Hindlimb muscle (tissue), 1 donor: ENCODE measurements at places on chromosomes 6 and 20. TPM values are rescaled to one million over a fixed set of nuclear protein-coding genes. Genes with fewer than 3 reads are reported as not detected.

The GLYATL3 gene
- not detected for polyA plus RNA-seq

The TTK gene
- polyA plus RNA-seq = 5.7 TPM

The SLC35D3 gene
- not detected for polyA plus RNA-seq

The RIN2 gene
- 32.0 TPM for polyA plus RNA-seq

The MYMX gene
- 20.5 TPM for polyA plus RNA-seq

The FNDC1 gene
- 124 TPM for polyA plus RNA-seq

The PRND gene
- polyA plus RNA-seq = 51.9 TPM

The B3GALT4 gene
- polyA plus RNA-seq = 2.2 TPM

The NKAIN4 gene
- 53.5 TPM for polyA plus RNA-seq

The TSPO2 gene
- 0.93 TPM for polyA plus RNA-seq

The RHAG gene
- polyA plus RNA-seq = 1.7 TPM

The RBPJL gene
- not detected for polyA plus RNA-seq

The C6orf136 gene
- 15.5 TPM for polyA plus RNA-seq

The NMBR gene
- polyA plus RNA-seq = 0.14 TPM

The ZKSCAN3 gene
- 7.7 TPM for polyA plus RNA-seq

The RWDD2A gene
- 2.8 TPM for polyA plus RNA-seq

The FKBP1C gene
- 1.9 TPM for polyA plus RNA-seq

DNA sequence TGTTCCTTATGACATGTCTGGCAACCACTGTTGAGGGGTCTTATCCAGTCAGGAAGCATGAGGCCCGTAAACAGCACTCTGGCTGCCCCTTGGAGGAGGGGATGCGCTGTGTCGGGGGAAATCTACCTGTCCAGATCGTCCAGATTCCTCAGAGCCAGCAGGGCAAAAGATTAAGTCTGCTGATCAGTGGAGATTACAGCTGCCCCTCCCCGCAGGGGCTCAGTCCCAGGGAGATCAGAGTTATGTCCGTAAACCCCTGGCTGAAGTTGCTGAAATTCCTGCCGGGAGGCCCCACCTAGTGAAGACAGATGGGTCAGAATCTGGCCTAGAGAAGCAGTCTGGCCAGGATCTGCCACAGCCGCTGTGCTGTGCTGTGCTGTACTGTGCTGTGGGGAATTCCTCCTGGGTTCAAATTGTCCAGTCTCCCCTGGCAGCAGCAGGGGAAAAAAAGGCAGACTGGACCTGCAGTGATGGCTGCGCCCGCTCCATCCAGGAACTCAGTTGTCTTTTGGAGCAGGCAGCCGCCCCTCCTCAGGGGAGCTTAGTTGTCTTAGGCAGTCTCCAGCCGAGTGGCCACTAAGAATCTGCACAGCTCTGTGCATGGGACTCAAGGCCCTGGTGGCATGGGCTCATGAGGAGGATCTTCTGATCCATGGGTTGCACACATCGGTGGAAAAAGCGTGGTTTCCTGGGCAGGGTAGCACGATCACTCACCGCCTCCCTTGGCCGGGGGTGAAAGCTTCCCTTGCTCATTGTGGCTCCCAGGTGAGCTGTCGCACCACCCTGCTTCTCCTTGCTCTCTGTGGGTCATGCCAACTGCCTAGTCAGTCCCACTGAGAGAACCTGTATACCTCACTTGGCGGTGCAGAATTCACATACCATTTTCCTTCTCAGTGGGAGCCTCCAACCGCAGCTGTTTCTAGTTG, 1368.8 kb upstream of the ADGRB3 start:
- DNase-seq = no peak

GRCh38 chr20:701401-702129, 26.0 kb upstream of the SCRT2 start:
- no peak for DNase-seq

GRCh38 chr20:48291896-48292295, 506.6 kb upstream of the SULF2 start:
- no peak for DNase-seq

- no peak for DNase-seq
Measured at GRCh38 chr6:35391240-35391968, 49.0 kb downstream of the PPARD start.

GRCh38 chr6:148657048-148657447, 89.8 kb upstream of the UST start:
- DNase-seq = no peak

DNA sequence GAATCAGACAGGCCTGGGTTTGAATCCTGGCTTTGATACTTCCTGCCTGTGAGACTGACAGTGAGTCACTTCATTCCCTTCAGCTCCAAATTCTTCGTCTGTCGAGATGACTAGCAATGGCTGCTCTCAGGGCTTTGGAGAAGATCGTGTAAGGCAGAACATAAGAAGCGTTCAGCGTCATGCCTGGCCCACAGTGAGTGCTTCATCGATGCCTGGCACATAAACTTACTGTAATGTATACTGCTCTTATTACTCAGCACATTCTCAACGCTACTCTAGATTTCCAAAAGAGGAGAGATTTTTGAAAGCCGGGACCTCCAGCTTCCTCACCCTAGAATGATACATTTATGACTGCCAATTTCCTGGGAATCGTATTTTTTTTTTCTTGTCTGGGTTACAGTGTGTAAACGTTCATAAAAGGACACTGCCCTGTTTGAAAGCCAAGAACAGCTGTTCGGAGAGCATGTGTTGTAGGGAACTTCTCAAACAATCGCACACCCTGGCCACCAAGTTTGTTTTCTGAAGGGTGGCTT, 16.2 kb upstream of the BCAS1 start:
- no peak for DNase-seq

- DNase-seq = peak; percentile 80
Measured at GRCh38 chr20:23050847-23051627, 1.6 kb upstream of the THBD start.

DNA sequence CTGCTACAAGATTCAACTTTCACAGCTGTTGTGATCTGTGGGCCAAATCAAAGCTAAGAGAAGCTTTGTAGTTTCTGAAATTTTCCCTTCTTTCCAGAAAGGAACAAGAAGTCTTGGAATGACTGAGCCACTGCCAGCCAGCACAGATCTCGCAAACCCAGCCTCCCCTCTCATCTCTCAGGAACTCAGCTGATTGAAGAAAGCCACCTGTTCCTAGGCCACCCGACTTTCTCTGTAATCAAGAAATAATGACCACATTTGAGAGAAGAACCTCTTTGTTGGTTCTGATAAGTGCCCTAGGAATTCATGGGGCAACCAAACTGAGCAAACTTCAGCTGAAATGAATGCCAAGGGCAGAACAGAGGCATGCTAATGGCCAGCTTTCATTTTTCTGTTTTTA, 61.7 kb downstream of the HDGFL1 start:
- no peak for DNase-seq

GRCh38 chr6:130129762-130130246, 92.9 kb downstream of the SAMD3 start:
- DNase-seq = no peak

GRCh38 chr6:107870381-107870780, 46.3 kb upstream of the SCML4 start:
- no peak for DNase-seq

GRCh38 chr6:98325366-98325765, 509.0 kb upstream of the POU3F2 start:
- DNase-seq = no peak

GRCh38 chr20:25346349-25346748, 44.3 kb downstream of the ABHD12 start:
- DNase-seq = no peak

- DNase-seq = no peak
Measured at GRCh38 chr6:52617087-52617486, 40.2 kb upstream of the TRAM2 start.

DNA sequence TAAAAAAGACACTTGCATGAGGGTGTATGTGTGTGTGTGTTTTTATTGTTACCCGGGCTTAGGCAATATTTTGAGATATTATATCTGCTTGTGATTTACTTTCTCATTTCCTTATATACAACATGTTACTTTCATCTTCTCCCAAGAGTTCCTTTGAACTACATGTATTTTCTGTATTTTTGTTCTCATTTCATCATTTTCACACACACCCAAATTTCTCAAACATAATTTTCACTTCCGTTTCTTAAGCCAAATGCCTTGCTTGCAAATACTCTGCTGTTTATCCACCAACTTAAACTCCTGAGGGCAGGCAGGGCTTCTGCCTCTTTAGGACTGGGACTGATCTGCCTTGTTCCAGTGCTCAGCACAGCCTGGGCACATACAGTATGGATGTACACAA, 69.3 kb upstream of the FYN start:
- DNase-seq = no peak

GRCh38 chr6:126848119-126848518, 270.4 kb upstream of the RSPO3 start:
- no peak for DNase-seq

- DNase-seq = no peak
Measured at GRCh38 chr20:24388828-24389380, 80.5 kb upstream of the SYNDIG1 start.

DNA sequence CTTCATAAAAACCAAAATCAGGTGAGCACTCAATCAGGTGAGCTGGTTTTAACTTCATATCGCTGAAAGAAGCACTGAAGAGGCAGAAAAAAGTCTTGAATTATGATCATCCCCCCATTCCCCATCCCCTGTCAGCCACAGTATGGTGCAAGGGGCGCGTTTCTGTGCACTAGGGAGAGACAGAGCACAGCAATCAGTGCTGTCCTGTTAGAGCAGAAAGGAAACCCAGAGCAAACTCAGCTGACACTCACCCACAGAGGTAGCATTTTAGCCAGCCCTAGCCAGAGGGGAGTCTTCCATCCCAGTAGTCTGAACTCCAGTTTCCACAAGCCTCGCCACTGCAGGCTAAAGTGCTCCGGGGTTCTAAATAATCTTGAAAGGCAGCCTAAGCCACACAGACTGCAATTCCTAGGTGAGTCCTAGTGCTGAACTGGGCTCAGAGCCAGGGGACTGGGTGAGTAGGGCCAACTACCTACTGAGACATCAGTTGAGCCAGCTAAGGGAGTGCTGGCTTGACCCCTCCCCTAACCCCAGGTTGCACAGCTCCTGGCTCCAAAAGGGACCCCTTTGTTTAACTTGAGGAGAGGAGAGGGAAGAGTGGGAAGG, 1352.6 kb upstream of the GJE1 start:
- no peak for DNase-seq

DNA sequence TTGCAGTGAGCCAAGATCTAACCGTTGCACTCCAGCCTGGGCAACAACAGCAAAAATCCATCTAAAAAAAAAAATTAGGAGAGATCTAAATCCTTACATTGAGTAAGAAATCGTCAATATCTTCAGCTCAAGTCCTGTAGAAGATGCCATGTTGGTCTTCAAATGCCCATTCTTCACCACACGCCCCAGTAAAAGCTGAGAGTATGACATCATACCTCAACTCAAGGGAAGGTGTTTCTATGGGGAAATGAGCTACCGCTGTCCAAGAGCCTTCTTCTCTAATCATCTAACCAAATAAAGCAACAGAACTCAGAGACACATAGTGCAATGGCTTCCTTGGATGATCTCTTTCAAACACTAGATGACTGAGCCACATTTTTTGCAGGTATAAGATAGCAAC, 2.5 kb upstream of the ZC3H12D start:
- no peak for DNase-seq

GRCh38 chr20:44896583-44896982, 11.1 kb downstream of the YWHAB start:
- no peak for DNase-seq

DNA sequence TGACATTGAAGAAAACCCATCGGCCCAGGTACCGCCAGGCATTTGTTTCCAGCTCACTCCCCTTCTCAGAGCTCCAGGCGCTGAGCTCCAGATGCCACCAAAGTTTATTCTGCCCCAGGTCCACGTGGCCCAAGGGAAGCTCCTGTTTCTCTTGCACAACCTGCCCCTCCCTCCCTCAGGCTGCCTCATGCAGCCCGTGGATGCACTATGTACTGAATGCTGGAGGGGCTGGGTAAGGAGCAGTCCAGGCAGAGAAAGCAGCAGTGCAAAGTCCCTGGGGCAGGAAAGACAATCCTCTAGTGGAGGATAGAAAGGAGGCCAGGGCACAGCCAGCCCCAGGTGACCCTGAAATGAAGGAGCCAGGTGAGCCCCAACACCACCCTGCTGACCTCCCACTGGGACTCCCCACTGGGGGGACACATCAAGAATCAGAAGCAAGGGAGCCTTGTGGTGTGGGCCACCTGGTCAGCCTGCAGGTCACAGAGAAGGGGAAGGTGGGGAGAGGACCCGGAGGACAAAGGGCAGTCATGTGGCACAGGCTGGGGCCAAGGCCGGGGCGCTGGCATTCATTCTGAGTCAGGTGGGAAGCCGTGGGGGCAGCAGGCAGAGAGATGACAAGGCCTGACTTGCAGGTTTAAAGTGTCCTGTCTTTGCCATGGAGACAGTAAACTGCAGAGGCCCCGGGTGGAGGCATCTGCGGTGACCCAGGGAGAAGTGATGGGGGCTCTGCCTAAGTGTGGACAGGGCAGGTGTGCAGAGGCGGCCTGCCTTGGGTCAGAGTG, 230.1 kb downstream of the PREX1 start:
- no peak for DNase-seq

- no peak for DNase-seq
Measured at GRCh38 chr6:115091461-115091860, 748.6 kb upstream of the HS3ST5 start.

- DNase-seq = no peak
Measured at GRCh38 chr6:42269553-42269952, 51.9 kb upstream of the MRPS10 start.

- no peak for DNase-seq
Measured at GRCh38 chr6:169707772-169708171, 5.8 kb downstream of the C6orf120 start.

- DNase-seq = peak; percentile 43
Measured at GRCh38 chr6:82365016-82365795, 1.6 kb downstream of the TPBG start.

DNA sequence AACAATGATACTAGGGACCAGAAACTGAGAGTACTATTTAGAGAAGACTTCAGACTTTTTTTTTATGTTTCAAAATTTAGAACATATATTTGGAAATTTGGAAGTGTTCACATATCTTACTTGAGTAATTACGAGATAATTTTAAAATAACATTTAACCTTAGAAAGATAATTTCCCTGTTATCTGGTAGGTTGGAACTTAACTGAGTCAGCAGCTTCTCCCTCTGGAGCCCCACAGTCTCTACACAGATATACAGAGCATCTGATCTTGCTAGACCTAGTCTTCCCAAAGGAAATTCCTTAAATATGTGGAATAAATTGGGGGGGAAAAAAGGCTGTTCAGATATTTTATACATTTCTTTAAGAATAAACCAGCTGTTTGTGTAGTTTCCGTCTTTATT, 48.6 kb downstream of the TSPYL4 start:
- no peak for DNase-seq

- DNase-seq = no peak
Measured at GRCh38 chr6:148500402-148500801, 157.8 kb downstream of the SASH1 start.

GRCh38 chr6:167491438-167492099, 166.7 kb downstream of the TTLL2 start:
- DNase-seq = no peak

- no peak for DNase-seq
Measured at GRCh38 chr6:144400321-144400720, 115.2 kb downstream of the UTRN start.

DNA sequence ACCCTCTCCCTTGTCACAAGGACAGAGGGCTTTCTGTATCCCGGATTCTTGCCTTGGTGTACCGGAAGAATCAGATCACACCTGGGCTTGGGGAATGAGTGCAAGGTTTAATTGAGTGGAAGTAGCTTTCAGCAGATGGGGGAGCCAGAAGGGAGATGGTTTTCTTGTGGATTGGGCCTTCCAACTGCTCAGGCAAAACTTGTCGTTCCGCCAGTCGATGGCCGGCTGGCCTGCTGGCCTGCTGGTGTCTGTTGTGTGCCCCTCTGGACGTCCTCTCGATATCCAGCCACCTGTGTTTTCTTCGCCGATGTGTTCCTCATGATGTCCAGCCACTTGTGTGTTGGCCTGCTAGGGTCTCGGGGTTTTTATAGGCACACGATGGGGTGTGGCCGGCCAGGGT, 168.1 kb downstream of the CDKAL1 start:
- DNase-seq = no peak

GRCh38 chr6:169807699-169808607, 56.5 kb downstream of the ERMARD start:
- no peak for DNase-seq
